ENCODE measurements at places on chromosomes 6 and 20. TPM values are rescaled to one million over a fixed set of nuclear protein-coding genes. Genes with fewer than 3 reads are reported as not detected.

COL9A1 gene
- not detected for total RNA-seq

- DNase-seq: no peak
Measured at GRCh38 chr20:40494248-40494647, 194.8 kb downstream of the MAFB start.

DNA sequence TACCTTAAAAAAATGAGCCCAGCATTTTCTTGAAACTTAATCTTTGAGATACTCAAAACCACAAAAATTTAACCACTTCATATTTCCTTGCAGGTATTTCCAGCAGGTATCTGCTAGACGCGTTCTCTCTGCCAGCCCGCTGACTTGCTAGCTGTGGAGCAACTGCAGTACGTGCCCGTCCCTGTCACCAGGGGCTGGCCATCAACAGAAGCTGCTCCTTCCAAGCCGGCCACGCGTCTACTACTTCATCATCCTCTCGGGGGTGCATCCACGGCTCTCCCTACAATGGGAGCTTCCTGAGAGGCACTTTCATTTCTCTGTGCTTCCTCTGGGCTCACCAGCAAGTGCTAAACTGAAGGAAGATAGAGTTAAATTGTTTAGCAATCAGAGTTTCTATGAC lies 132.4 kb downstream of the DTNBP1 start:
- DNase-seq: no peak

CST2 gene
- total RNA-seq: not detected

- DNase-seq: no peak
Measured at GRCh38 chr20:3107464-3108025, 23.0 kb upstream of the AVP start.

DNA sequence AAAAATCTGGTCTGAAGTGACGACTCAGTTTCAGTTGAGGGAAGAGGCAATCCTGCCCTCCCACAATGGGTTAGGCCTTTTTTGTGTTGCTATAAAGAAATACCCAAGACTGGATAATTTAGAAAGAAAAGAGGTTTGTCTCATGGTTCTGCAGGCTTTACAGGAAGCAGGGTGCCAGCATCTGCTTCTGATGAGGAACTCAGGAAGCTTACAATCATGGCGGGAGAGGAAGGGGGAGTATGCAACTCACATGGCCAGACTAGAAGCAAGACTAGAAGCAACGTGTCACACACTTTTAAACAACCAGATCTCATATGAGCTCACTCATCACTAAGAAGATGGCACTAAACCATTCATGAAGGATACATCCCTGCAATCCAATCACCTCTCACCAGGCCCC lies 529.3 kb downstream of the KIF16B start:
- no peak for DNase-seq

DNA sequence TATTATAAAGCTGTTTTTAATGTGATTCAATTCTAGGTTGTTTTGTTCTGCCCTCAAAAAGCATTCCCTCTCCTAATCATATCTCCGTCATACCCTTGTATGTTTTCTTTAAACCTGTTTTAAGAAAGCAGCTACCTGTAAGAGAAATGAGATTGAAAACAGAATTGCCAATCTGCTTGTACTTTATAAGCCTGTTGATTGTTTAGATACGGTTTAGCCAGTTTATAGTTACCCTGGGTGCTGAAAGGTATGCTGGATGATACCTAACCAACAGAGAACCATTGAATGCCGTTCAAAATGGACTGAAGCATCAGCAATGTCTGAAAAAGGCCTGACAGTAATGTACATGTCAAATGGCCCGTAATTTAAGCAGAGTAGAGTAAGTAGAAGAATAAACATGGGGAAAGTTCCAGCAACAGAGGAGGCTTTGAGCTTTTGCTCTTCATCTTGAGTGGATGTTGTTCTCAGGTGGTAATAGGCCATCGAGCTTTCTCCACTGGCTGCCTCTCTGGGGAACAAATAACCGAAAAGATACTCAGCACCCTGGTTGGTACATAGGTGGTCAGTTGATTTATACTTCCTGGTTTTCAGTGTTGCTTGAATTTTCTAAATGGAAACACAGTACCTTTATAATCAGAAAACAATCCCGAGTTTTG lies 27.5 kb downstream of the PTPN1 start:
- no peak for DNase-seq

RBPJL gene
- total RNA-seq: not detected

CUL7 gene
- 25.3 TPM for total RNA-seq

IPCEF1 gene
- 1.4 TPM for total RNA-seq

DNA sequence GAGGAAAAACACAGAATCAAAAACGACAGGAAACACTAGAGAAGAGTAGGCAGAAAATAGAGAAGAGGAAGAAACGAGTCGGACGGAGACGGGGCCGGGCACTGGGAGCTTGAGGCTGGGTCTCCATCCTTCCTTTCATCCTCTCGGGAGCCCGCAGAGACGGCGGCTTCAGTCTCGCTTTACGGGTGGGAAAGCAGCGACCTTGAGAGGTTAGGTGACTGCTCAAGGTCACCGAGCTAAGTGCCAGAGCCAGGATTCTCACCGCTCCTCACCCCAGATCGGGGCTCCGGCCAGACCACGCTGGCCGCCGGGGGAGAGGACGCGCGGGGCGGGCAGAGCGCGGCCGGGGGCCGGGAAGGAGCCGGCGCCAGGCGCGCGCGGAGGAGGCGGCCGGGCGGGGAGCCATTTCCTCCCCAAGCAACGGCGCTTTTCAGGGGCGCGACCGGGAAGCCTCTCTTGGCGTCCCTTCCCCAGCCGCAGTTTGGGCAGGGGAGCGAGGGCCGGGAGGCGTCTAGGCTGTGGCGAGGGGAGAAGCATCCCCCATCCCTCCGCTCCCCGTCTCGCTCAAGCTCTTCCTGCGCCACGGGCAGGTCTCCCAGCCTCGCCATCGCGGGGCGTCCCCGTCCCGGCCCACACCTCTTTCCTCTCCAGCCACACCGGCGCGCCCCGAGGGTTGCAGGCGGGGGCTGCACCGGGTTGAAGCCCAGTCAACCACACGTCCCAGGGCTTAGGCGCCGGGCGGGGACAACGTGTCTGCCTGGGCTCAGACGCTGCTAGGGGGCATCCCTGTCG lies 24.1 kb upstream of the MAP3K7 start:
- no peak for DNase-seq
